Activated T-cell treated with anti-CD3 and anti-CD28 coated beads for 48 hours (primary cell): ENCODE measurements at places on chromosomes 2 and 18.

DNA sequence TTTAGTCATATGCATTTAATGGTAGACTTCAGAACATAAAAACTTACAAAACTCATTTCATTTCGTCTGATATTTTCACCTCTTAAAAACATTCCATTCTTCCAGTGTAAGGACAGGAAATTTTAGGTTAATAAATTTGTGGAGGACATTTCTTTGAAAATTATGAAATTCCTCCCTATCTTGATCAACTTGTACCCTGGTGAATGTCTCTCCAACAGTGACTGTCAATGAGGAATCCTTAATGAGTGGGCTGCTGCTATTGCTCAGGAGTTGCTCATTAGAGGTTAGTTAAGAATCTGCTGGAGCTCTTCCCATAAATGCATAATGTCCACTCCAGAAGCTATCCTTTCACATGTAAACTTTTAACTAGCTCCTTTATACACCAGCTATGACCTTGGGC, 69.1 kb downstream of the LRP1B start:
- DNase-seq, result no peak

DNA sequence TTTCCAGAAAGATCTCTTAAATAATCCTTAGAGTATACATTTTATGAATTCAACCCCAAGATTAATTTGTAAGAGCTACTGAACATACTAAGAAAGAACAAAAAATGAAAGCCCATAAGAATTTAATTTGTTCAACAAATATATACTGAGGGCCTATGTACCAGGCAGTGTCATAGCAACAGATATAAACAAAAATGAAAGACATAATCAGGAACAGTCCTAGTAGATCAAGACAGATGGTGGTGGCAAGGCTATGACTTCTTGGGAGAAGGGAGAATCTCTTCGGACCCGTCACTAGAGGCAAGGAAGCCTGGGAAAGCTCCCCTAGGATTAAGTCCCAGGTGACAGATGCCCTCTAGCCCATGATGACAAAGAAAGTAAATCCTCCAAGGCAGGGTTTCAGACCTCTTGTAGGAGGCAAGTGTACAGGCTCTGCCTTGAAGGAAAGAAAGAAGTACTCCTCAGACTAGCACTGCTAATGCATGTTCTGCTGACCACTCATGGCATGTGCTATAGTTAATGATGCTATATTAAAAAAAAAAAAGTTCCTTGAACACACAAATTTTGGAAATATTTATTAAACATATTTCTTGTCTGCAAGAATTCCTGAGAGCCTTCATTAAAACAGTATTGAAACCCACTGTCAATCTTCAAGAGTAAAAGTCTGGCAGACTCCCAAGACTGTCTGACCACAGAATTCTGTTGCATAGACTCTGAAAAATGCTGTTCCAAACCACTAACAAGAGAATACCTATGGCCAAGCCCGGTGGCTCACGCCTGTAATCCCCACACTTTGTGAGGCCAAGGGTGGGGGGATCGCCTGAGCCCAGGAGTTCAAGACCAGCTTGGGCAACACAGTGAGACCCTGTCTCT, 31.5 kb downstream of the NOL10 start:
- DNase-seq, result no peak

DNA sequence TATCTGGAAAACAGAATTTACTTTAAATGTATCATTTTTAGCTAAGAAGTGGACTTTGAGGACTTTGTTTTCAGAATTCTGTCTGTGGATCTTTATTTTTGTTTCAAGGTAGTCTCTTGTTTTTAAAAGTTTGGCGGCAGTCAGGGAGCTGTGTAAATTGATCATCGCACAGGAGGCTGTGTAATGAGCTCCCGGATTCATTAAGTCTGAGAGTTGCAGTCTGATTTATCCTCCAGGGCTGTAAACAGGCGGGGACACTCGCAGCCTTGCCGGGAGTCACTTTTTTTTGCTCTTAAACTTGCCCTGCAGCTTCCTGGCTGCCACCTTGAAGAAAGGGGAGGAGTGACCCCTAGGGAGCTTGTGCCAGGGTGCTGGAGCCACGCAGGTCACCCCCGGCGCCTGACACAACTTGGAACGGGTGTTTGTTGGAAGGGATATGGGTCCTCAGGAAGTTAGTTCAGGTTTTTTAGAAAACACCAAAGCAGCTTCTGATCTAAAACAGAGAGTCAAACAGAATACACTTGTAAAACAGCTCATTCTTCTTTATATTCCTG, 76.2 kb downstream of the DCDC2C start:
- no peak for DNase-seq

DNA sequence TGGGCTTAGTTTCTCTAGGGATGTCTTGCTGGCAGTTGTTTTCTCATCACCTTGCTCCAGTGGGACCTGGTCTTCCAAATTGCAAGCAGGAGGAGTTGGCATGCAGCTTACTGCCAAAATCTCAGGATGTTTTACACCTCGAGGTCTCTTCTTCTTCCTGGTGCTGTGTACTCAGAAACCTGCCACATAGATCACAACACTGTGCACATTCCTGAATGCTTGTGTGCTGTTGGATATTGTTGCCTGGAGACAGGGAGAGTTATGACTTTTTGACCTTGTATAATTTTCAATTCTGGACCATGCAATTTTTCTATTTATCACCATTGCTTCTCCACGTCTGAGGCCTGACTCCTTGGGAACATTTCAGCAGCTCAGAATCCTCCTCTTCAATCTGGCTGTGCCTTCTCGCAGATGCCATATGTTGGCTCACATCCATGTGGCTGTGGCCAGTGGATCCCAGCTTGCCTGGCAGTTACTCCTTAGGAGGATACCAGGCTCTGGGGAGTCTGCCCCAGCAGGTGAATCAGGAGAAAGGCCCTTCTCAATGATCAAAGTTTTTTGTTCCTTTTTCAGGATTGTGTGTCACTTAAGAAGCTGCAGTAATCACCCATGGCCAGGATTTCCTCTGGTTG, 489.3 kb downstream of the TSN start:
- DNase-seq, result no peak

DNA sequence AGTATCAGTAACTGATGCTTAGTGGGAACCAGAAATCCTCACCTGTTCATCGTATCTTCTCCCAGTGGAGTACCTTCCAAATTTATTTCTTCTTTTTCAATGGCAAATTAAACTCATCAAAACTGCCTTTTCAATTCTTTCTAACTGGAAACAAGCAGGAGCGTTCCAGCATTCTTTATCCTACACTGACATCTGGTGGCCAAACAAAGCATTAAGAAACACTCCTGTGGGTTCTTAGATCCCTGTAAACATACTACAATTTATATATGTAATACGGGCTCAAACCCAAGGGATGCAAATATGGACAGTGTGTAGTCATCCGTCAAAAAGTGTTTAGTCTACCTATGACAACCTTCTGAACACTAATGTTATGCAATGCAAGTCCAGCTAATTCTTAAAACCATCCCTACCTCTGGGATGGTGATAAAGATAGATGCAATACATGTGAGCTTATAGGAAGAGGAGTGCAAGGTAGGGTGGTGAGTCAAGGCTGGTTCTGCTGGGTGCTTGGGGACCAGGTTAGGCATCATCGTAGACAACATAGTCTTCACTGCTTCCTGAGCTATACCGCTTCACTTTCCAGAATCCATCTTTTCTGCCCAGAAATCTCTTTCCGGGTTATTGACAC, 375.0 kb downstream of the CTNNA2 start:
- DNase-seq, result no peak

- DNase-seq, result no peak
Observed at GRCh38 chr18:33575451-33575850, 2.6 kb upstream of the ASXL3 start.

DNA sequence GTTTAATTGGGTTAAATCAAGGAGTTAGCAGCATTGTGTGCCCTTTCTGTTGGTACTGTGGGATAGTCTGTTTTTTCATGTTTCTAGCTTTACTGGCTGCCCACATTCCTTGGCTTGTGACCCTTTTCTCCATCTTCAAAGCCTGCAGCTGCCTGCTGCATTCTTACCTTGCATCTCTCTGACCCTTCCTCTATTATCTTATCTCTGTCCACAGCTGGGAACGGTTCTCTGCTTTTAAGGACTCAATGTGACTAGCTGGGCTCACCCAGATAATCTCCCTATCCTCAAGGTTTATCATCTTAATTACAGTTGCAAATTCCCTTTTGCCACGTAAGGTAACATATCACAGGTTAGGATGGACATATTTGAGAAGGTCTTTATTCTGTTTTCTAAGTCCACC, 199.7 kb downstream of the KCNS3 start:
- no peak for DNase-seq

GRCh38 chr2:80863147-80863714, 558.7 kb upstream of the LRRTM1 start:
- no peak for DNase-seq

DNA sequence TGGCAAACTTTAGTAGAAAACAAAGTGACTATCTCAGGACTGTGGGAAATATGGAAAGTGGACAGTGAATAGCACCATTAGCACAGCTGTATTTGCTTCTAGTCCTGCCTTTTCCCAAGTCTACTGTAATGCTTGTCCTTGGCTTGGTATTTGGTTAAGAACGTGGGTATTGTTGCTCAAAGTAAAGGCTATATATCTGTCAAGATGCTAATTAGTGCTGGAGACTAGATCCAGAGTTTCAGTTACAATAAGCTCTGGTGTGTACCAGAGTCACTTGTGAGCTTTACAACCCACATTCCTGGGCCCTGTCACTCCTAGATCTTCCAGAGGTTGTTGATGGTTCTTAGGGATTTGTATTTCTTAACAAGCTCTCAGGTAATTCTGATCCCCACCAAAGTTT, 313.6 kb downstream of the SLC8A1 start:
- no peak for DNase-seq

DNA sequence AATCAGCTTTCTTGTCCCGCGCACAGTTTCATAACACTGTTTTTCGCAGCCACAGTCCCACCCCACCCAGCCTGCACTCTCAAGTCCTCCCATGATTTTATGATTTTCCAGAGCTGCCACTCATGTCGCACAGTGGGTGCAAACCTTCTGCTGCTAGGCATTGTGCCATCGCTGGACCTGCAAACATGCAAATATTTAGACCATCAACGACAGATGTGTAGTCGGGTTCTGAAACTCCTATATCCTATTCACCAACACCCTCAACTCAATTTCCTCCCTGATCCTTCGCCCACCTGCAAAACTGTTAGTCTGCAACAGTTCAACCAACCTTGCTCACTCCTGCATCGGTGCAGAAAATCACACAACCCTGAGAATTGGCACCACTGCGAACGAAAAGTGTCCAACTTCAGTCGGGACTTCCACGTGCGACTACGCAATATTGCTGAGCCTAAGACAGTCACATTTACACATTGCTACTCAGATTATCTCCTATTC, 871 bp upstream of the ALS2 start:
- no peak for DNase-seq

GRCh38 chr2:86510436-86510933, 52.8 kb downstream of the CHMP3 start:
- DNase-seq, result no peak

DNA sequence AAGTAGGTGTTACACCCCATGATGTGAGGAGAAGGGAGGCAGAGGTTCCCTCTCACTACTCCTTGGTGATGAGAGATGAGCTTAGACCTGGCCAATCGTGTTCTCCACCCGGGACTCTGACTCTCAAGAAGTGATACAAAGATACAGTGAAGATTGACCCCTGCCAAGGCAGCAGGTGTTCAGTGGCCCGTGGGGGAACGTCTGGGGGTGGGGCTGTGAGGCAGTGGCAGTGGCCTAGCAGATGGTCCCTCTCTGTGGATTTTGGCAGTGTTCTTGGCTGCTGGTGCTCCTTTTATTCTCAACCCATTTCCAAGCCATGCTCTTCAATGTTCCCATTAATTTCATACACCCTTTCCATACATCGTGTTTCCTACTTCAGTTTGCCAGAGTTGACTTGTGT, 120.4 kb upstream of the NEDD4L start:
- DNase-seq, result no peak

DNA sequence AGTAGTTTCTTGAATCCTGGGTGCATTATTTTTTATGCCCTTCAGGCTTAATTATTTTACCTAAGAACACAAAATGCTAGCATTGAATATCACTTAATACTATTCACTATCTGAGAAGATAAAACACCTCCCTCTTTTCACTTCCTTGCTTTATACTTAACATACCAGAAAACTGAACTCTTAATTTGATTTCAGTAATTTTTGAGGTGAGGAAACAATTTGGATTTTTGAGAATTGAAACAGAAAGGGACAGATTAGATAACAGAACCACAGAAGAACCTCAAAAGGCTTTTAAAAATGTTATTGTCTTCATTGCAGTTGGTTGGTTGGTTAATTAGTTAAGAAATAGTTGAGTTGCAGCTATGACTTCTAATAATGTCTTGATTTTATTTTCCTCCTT, 69.5 kb downstream of the GPD2 start:
- no peak for DNase-seq

GRCh38 chr18:28735731-28736130, 558.8 kb upstream of the CDH2 start:
- no peak for DNase-seq

DNA sequence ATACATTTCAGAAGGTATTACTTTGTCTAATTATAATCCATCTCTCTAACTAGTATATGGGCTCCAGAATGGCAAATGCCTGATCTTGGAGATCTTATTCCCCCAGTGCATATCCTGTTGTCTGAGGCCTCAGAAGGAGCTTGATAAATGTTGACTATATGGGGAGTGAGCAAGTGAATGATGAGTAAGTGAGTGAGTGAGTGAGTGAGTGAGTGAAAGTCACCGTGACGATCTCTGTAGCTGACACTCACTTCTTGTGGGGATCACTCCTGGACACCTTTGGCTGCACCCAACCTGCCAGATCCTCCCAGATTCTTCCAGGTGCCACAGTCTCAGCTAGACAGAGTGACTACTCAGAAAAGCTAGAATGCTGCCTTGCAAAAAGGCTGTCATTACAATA, 2.8 kb downstream of the XDH start:
- DNase-seq, result no peak

GRCh38 chr2:200788121-200788718, 23.5 kb upstream of the BZW1 start:
- DNase-seq, result no peak

DNA sequence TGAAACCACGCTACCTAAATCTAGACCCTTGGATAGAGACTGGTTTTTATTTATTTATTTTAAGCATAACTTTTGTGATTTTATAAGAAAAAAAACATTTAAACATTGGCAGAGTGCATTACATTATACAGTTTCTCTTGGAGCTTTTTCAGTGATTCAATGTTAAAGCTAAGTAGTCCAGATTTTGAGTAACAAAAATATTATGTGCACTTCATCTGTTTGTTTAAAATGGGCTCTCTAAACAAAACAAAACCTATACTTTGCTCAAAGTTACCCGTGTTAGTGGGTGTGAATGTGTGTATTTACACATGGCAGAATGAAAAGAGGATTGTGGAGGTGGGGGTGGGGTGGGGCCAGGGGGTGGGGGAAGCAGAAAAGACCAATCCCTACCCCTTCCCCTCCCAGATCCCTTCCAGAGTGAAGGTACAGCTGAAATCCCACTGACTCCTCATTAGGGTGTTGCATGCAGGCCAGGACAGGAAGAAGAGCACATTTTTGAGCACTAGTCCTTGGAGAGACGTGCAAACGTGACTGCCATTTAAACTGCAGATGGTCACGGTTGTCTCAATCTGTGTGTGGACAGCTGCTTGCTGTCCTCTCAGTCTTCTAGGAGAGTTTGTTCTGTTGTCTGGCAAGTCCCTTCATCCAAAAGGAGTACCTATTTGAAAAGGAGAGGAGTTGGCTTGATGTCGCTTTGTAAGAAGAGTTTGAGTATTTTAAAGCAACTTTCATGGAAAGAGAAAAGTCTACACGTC, 303.0 kb downstream of the ICOS start:
- DNase-seq, result no peak

- no peak for DNase-seq
Observed at GRCh38 chr2:168454737-168455644, 1.1 kb upstream of the CERS6 start.

- DNase-seq, result no peak
Observed at GRCh38 chr2:71578767-71579342, 125.5 kb downstream of the DYSF start.

- no peak for DNase-seq
Observed at GRCh38 chr18:26642440-26643348, 94.3 kb upstream of the KCTD1 start.
